SK-N-SH (cell line): ENCODE measurements at places on chromosomes 6 and 20.
A peak's percentile ranks its signal among the peaks of the same experiment; 100 is the strongest.

DNA sequence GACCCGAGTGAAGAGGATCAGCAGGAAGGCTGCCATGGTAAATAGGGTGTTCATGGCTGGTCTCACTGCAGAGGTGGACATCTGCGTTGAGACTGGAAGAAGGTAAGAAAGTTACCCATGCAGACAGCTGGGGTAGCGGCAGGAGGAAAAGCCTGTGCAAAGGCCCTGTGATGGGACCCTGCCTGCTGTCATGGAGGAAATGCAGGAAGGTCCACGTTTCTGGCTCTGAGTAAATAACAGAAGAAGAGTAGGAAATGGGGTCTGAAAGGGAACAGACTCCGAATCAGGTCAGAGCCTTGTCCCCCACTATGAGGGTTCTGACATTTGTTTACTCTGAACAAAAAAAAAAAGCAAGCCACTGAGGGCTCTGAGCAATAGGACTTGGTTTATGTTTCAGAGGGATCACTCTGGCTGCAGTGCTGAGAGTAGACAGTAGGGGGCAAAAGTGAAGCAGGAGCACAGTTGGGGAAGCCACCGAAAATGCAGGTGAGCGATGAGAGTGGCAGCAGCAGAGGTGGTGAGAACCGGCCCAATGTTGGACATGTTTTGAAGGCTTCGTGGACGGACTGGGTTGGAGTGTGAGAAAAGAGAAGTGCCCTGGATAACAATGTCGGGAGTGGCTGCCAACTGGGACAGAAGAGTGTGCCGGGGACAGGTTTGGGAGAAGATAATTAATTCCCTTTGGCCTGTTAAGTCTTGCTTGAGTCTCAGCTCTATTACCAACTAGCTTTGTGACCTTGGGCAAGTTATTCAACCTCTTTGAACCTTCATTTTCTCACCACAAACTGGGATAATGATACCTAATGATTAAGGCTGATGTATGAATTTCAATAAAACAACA is 57.9 kb upstream of the MAP7 start:
- peak; percentile 35 for DNase-seq

- no peak for DNase-seq
Observed at GRCh38 chr20:37596890-37597536, 69.3 kb upstream of the BLCAP start.

GRCh38 chr6:164183556-164184123 is 769.1 kb downstream of the QKI start:
- no peak for DNase-seq

DNA sequence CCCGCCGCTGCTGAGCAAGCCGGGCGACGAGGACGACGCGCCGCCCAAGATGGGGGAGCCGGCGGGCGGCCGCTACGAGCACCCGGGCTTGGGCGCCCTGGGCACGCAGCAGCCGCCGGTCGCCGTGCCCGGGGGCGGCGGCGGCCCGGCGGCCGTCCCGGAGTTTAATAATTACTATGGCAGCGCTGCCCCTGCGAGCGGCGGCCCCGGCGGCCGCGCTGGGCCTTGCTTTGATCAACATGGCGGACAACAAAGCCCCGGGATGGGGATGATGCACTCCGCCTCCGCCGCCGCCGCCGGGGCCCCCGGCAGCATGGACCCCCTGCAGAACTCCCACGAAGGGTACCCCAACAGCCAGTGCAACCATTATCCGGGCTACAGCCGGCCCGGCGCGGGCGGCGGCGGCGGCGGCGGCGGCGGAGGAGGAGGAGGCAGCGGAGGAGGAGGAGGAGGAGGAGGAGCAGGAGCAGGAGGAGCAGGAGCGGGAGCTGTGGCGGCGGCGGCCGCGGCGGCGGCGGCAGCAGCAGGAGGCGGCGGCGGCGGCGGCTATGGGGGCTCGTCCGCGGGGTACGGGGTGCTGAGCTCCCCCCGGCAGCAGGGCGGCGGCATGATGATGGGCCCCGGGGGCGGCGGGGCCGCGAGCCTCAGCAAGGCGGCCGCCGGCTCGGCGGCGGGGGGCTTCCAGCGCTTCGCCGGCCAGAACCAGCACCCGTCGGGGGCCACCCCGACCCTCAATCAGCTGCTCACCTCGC is 1.5 kb downstream of the ARID1B start:
- DNase-seq = peak; percentile 71

GRCh38 chr6:168841609-168842278 is 400.8 kb downstream of the SMOC2 start:
- peak; percentile 42 for DNase-seq

DNA sequence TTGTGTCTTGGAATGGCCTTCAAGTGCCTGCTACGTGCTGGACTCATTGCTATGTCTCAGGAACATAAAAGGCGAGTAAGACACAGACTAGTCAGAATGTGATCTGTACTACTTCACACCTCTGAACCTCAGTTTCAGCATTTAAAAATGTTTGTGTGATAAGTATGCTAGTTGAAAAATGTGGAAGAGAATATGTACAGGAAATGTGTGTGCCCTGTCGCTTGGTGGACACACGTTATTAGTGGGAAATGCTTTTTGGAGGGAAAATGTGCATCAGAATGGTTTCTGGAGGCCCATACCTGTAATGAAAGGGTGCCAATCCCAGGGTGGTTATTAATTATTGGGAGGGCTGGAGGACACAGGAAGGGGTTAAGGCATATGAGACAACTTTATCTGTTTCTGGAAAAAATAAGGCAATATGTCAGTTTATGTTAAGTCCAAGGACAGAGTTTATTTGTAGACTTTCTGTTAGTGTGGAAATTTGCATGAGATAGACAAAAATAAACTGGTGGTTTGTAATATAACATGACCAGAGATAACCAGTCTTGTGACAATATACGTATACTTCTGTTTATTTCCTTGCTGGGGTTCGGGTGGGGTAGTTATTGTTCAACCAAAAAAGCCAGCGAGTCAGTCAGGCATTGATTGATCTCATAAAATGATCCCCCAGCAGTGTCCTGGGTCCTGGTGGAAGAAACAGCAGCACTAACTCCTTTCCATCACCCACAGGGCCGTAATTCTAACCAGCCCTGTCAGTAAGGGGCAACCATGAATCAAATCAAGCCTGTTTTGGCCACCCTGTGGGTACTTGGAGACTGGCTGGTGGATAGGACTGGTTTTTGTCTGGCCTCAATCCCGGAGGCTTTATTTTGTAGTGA is 117.9 kb downstream of the JARID2 start:
- DNase-seq = peak; percentile 24
